ENCODE measurements at places on chromosomes 3 and 15.

DNA sequence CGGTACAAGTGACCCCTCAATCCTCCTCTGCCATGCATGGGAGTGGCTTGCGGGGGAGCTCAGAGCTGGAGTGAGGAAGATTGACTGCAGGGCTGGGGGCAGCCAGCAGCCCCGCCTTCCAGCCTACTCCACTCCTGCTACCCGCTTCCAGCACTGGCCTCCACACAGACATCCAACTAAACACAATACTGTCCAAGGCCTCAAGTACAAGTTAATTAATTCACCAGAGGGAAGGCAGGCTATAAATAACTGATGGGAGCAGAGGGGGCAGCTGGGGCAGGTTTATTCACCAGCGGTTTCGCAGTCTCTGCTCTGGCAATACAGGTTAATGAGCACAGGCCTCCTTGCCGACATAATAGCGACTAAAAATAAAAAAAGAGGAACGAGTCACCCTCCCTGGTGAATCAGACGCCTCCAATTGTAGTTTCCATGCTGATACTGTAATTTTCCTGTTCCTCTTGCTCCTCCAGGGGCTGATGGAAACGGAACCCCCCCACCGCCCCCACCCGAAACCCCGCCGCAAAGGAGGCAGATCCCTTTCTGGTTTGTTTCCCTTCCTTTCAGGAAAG, 166.4 kb upstream of the TLE3 start:
- DNase-seq: peak; percentile 9

DNA sequence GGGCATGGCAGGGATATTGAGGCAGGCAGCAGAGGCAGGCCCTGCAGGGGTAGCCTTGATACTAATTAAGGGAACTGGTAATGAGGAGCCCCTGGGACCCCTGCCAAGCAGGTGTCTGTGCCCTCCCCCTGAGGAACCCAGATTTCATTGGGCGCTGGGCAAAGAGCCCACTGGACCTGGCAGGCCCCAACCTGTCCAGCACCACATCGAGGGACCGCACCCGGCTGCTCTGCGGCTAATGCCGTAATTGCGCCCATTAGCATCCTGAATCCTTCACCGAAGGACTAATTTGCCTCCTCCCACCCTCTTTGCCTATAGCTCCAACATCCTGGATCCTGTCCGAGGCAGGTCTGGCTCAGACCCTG, 13.7 kb upstream of the SEMA3B start:
- DNase-seq: no peak

- DNase-seq: no peak
Observed at GRCh38 chr3:197196192-197196591, 102.2 kb downstream of the DLG1 start.

DNA sequence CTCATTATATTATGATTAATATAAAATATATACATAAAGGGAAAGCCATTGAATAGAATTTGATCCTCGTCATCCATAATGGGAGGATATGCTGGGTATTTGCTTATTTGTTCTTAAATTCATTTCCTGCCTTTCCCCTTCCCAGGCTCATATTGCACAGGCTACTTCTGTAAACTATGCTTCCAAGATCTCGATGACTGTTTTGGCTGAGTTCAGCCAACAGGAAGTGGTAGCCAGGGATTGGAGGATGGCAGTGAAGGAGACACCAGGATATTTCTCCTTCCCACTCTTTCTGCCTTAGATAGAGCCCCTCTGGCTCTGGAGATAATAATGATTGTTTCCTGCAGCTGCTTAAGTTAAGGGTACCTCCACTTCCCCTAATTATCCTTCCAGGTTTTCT, 44.3 kb upstream of the DYNC1LI1 start:
- peak; percentile 79 for DNase-seq

GRCh38 chr3:10709110-10709781, 106.8 kb upstream of the SLC6A11 start:
- DNase-seq: no peak

DNA sequence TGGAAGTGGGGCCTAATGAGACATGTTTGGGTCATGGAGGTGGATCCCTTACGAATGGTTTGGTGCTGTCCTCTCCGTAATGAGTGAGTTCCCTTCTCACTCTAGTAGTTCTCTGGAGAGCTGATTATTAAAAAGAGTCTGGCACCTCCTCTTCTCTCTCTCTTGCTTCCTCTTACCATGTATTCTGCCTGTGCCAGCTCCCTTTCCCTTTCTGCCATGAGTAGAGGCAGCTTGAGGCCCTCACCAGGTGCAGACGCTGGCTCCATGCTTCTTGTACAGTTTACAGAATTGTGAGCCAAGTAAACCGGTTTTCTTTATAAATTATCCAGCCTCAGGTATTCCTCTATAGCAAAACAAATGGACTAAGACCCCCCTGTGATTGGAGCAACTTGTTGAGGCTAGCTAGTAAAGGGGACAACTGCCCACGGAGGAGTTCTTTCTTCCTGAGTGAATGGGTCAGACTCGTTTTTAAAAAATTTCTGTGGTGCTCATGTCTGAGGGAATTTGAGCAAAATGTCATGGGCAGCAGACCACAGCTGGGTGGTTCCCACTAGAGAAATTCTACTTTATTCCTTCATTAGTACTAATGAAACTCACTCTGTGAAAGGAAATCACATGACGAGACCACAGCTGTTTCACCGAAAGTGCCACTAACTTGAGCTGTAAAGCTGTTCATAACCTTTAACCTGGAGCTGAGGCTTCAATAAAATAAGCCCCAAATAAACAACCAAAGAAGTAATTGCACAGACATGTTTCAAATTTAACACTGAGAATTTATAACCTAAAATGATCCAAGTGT, 210.0 kb downstream of the NFKBIZ start:
- DNase-seq: no peak
